ENCODE measurements at places on chromosomes 6 and 20. TPM values are rescaled to one million over a fixed set of nuclear protein-coding genes. Genes with fewer than 3 reads are reported as not detected.
A peak's percentile ranks its signal among the peaks of the same experiment; 100 is the strongest.

- no peaks in the 10 kb centered on the region for H3K4me1 ChIP-seq
- no peak overlapping the region for H3K4me3 ChIP-seq
- H3K36me3 ChIP-seq = peaks cover 28% of the 10 kb centered on the region
- peaks cover 6% of the 10 kb centered on the region for H3K27me3 ChIP-seq
These were observed 9.3 kb downstream of the AARS2 start for GRCh38 chr6:44303842-44304241.

GRCh38 chr20:21391185-21391971 is 5.9 kb downstream of the NKX2-4 start:
- peak overlapping the region; percentile 34 for H3K4me3 ChIP-seq
- peaks cover 30% of the 10 kb centered on the region for H3K36me3 ChIP-seq
- H3K27me3 ChIP-seq = peaks cover 58% of the 10 kb centered on the region

DNA sequence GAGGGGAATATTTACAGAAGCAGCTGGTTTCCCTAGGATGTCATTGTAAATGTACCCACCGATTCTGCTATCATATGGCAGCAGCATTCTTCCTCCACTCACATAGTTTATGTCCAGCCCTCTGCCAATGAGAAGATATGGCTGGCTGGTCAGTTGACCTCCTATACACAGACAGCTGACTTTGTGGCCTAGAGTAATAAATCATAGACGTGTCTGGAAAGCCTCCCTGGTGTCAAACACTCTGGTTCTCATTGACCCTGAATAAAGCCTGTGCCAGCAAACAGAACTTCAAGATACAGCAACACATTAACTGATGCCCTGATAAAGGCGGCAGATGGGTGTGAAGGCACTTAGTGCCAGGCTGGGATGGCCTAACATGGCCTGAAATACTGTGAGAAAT is 52.6 kb downstream of the GPR63 start:
- no peaks in the 10 kb centered on the region for H3K36me3 ChIP-seq
- H3K4me3 ChIP-seq = no peak overlapping the region
- H3K4me1 ChIP-seq = no peaks in the 10 kb centered on the region
- no peak overlapping the region for H3K27ac ChIP-seq
- H3K27me3 ChIP-seq = no peaks in the 10 kb centered on the region
- no peak for DNase-seq

DNA sequence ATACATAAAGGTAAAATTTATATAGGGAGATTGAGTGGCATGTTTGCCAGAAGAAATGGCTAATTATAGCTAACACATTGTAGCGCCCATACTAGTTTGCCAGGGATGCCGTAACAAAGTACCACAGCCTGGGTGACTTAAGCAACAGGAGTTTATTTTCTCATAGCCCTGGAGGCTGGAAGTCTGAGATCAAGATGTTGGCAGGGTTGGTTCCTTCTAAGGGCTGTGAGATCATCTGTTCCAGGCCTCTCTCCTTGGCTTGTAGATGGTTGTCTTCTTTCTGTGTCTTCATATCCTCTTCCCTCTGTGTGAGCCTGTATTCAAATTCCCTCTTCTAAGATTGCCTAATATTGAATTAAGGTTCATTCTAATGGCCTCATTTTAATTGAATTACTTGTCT is 417.5 kb upstream of the OPRM1 start:
- H3K4me1 ChIP-seq = peaks cover 43% of the 10 kb centered on the region
- H3K27me3 ChIP-seq = peaks cover 2% of the 10 kb centered on the region
- H3K4me3 ChIP-seq = no peak overlapping the region
- H3K27ac ChIP-seq = no peak overlapping the region
- H3K36me3 ChIP-seq = peaks cover 5% of the 10 kb centered on the region

Gene NCOA5
- 37.1 TPM for total RNA-seq

Gene ROS1
- not detected for total RNA-seq

Gene LAMP5
- 0.40 TPM for total RNA-seq

Gene SNAP25
- total RNA-seq = 4.8 TPM

Gene IL17F
- total RNA-seq = not detected
